ENCODE measurements at places on chromosomes 2 and 18.

DNA sequence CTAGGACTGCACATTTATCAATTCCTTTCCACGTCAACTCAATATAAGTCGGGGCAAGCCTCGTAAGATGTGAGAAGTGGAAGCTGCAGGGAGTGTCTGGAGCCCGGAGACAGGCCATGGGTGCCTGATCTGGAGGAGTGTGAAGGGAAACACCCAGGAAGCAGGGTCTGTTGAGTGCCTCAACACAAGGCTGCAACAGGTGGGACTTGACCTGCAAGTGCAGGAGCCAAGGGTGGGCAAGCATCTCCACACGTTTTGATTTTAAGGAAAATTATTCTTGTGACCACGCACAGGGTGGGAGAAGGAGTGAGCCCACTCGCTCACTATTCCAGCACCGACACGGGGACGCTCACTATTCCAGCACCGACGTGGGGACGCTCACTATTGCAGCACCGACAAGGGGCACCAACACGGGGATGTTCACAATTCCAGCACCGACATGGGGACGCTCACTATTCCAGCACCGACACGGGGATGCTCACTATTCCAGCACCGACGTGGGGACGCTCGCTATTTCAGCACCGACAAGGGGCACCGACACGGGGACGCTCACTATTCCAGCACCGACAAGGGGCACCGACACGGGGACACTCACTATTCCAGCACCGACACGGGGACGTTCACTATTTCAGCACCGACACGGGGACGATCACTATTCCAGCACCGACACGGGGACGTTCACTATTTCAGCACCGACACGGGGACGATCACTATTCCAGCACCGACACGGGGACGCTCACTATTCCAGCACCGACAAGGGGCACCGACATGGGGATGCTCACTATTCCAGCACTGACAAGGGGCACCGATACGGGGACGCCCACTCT is 197.3 kb downstream of the EIPR1 start:
- DNase-seq, result peak; percentile 39

- DNase-seq, result no peak
Observed at GRCh38 chr2:147810883-147811765, 33.7 kb upstream of the ACVR2A start.

- peak; percentile 19 for DNase-seq
Observed at GRCh38 chr2:20619624-20620024, 31.3 kb downstream of the HS1BP3 start.

DNA sequence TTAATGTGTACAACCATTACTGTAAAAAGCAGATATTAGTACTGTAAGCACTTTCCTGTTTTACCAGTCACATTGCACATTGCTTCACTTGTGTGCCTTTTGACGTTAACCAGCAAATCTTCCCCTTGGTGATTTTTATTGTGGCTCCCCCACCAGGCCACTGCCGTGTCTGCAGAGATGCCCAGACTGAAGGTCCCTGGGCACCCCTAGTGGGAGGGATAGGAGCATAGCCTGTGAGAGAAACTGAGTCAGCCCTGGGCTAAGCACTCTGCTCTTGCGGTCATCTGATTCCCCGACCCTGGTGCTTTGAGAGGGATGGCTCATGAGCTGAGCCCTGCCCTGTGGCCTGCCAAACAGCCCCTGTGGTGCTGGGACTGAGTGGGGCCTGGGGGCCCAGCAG is 73.4 kb downstream of the INPP4A start:
- DNase-seq, result no peak

GRCh38 chr2:77522888-77523287 is 712 bp upstream of the LRRTM4 start:
- no peak for DNase-seq

- DNase-seq, result no peak
Observed at GRCh38 chr2:174590928-174591648, 6.5 kb downstream of the WIPF1 start.

- DNase-seq, result no peak
Observed at GRCh38 chr18:50662177-50662576, 102.3 kb downstream of the MAPK4 start.

DNA sequence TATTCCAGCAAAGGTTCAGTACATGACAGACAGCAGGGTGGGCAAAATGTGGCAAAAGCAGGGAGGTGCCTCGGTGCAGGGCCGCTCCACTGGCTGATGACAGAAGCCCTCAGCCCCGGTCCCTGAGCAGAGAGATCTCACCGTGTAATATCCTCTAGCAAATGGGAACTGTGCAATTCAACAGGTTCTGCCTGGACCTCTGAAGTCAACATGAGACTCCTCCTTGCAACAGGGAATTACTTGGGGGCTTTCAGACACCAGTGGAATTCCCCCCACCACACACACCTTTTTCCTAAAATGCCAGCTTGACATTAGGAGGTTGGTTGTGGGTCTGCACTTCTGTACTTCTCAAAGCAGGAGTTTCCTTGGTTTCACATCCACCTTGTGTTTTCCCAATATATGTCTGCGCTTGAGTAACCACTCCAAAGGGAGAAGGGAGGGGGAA is 50.8 kb downstream of the SPRED2 start:
- no peak for DNase-seq

GRCh38 chr2:223894968-223895367 is 50.2 kb downstream of the WDFY1 start:
- DNase-seq, result no peak

DNA sequence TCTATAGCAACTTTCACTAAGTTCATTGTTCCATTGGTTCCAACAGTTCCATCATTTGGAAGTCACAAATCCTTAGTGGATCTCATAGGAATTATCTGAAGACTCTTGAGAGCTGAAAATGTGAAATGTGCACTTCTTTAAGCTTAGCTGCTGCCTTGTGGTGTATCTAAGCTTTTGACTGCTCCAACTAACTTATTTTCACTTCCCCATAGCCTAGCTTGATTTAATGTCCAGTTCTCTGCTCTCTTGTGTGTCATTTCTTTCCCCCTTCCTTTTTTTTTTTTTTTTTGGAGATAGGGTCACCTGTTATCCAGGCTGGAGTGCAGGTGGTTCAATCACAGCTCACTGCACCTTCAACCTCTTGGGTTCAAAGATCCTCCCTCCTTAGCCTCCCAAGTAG is 34.9 kb upstream of the CD302 start:
- DNase-seq, result no peak

DNA sequence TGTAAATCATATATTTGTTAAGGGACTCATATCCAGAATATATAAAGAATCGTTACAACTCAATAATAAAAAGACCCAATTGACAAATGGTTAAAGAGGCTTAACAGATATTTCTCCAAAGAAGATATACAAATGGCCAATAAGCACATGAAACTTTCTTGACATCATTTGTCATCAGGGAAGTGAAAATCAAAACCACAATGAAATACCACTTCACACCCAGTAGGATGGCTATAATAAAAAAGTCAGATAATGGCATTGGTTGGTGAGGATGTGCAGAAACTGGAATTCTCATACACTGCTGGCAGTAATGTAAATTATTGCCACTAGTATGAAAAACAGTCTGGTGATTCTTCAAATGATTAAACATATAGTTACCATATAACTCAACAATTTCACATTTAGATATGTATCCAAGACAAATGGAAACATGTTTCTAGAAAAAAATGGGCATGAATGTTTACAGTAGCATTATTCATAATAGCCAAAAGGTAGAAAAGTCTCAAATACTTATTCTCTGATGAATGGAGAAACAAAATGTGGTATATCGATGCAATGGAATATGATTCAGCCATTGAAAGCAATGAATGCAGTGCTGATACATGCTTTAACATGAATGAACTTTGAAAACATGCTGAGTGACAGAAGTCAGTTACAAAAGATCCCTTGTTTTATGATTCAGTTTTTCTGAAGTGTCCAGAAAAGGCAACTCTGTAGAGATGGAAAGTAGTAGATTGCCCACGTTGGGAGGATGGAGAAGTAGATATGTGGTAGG is 304.6 kb upstream of the ZEB2 start:
- no peak for DNase-seq

DNA sequence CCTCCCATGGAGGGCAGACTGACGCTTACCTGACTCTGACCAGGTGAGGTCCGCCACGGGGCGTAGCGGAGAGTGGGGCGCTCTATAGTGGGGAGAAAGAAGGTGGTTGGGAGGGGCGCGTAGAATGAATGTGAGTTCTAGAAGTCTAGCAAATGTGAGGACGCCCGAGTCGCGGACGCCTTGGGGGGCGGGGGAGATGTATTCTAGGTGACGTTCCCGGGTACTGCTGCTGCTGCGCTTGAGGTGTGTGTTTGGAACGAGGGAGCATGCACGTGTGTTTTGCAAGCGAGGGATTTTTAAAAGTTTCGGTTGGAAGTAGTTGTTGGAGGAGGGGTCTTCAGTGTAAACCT is 758 bp downstream of the RIF1 start:
- DNase-seq, result peak; percentile 9

GRCh38 chr18:70246061-70246466 is 40.6 kb upstream of the RTTN start:
- no peak for DNase-seq

- DNase-seq, result no peak
Observed at GRCh38 chr2:689237-689636, 12.0 kb upstream of the TMEM18 start.

GRCh38 chr2:64325477-64325851 is 128.5 kb upstream of the LGALSL start:
- DNase-seq, result no peak

DNA sequence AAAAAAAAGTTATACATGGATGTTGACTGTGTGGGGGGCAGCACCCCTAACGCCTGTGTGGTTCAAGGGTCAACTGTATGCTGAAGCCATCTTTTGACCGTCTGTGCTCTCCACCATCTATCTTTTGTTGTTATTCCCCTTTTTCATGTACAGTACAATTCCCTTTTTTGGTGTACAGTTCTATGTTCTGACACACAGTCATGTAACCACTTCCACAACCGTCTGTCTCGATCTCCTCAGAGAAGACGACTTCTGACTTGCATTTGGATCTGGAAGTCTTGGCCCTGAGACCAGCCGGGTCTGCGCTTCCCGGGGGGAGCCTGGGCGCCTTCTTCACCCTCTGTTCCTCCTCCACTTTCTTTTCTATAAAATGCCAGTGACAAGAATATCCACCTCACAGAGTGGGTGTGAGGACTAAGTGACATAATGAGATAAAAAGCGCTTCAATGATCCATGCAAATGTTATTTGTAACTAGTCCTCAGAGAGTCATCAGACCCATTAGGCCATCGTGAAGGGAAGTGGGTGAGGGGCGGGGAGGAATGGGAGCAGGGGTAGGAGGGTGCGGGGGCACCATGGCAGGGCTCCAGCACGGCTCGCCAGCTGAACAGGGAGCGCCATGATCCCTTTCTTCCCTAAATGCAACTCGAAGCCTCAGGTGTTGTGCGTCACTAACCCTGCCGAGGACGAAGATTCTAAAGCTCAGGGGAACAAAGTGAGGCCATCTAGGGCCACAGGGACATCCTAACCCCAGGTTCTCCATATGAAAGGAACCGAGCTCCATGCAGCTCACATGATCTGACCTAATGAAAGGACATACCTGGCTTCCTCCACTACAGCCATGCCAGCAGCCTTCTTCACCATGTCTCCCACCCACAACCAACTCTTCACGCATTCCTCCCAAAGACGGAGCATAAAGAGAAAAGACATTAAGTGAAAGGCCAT is 16.6 kb downstream of the ADCY3 start:
- DNase-seq, result no peak

GRCh38 chr2:29492701-29493100 is 377.5 kb downstream of the CLIP4 start:
- DNase-seq, result no peak

DNA sequence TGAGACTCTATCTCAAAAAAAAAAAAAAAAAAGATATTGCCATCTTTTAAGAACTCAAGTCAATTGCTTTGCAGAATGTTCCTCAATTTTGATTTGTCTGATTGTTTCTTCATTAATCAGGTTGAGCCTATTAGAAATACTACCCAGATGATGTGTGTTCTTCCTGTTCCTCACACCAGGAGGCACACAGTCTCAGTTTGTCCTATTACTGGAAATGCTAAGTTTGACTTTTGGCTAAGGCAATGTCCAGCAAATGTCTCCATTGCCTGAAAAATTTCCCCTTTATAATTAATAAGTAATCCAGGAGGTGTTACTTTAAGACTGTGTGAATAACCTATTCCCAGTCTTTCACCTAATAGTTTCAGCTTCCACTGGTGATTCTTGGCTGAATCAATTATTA is 28.4 kb downstream of the BOLA3 start:
- DNase-seq, result no peak

- no peak for DNase-seq
Observed at GRCh38 chr2:78992807-78993517, 32.5 kb upstream of the REG3G start.

- DNase-seq, result peak; percentile 28
Observed at GRCh38 chr2:20596973-20597859, 53.7 kb downstream of the HS1BP3 start.

- no peak for DNase-seq
Observed at GRCh38 chr2:143347271-143347695, 218.1 kb downstream of the ARHGAP15 start.

- DNase-seq, result no peak
Observed at GRCh38 chr2:174716785-174717184, 47.5 kb downstream of the CHRNA1 start.

DNA sequence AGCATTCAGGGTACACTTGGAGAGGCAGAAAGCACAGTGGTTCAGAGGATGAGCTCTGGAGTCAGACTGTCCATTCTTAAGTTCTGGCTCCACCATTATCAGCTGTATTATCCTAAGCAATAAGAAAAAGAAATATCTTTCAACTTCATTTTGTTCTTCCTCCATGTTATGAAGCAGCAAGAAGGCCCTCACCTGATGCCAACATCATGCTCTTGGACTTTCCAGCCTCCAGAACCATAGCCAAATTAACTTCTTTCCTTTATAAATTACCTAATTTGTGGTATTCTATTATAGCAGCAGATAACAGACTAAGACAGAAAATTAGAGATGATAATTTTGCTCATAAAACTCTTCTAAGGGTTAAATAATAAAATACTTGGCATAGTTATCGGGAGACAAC is 137.1 kb downstream of the RBMS1 start:
- DNase-seq, result no peak

DNA sequence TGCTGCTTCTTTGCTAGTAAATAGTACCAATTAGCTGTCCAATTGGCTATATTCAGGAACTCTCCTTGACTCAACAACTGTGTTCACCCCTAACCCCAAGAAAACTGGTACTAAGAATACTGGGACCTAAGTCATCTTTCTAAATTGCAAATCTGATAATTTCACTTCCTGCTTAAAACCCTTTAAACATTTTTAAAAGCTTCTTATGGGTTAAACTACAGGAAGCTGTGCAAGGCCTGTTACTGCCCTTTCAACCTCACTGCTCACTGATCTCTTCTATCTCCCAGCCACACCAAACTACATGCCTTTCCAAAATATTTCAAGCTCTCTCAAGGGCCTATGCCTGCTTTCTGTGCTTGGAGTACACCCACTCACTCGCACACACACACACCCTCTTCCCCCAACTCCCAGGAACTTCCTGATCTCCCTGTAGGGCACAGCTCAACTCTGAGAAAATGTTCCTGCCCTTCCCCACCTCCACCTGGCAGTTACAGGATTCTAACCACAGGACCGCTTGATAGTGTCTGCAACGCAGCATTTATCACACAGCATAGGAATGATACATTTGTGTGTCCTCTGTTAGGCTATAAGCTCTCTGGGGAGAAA is 6.7 kb downstream of the LMAN1 start:
- no peak for DNase-seq

- DNase-seq, result no peak
Observed at GRCh38 chr18:79911344-79912270, 39.8 kb downstream of the SLC66A2 start.
